Mucosa of gallbladder (tissue), 1 donor: ENCODE measurements at places on chromosomes 6 and 20. TPM values are rescaled to one million over a fixed set of nuclear protein-coding genes. Genes with fewer than 3 reads are reported as not detected.

The EPPIN gene
- total RNA-seq, result not detected

The YIPF3 gene
- total RNA-seq, result 155 TPM

The SOX18 gene
- total RNA-seq, result 30.1 TPM

The EPHA7 gene
- 11.3 TPM for total RNA-seq

The PROCR gene
- 21.4 TPM for total RNA-seq

The PLTP gene
- total RNA-seq, result 111 TPM

The PRPH2 gene
- total RNA-seq, result 1.7 TPM

The EBF4 gene
- total RNA-seq, result 12.7 TPM

The CDKAL1 gene
- 13.1 TPM for total RNA-seq

The CPNE5 gene
- total RNA-seq, result 1.3 TPM

The FOXF2 gene
- 3.6 TPM for total RNA-seq

The ADGRB3 gene
- total RNA-seq, result 2.0 TPM

The TRERF1 gene
- 7.7 TPM for total RNA-seq

The PRSS35 gene
- 2.8 TPM for total RNA-seq

The CST4 gene
- 3.7 TPM for total RNA-seq

The SALL4 gene
- 0.20 TPM for total RNA-seq

The POU5F1 gene
- 9.7 TPM for total RNA-seq

The C6orf52 gene
- 0.69 TPM for total RNA-seq

The BPIFB3 gene
- not detected for total RNA-seq

The SIRPD gene
- total RNA-seq, result 0.40 TPM

The COL11A2 gene
- total RNA-seq, result 0.66 TPM

The RPS6KA2 gene
- total RNA-seq, result 36.1 TPM

The PRRT1 gene
- total RNA-seq, result 3.7 TPM

The HLA-DPB1 gene
- total RNA-seq, result 174 TPM

The IMPG1 gene
- total RNA-seq, result not detected

The RIPPLY2 gene
- not detected for total RNA-seq

The GLP1R gene
- 0.06 TPM for total RNA-seq

The SNRPB gene
- 85.8 TPM for total RNA-seq

The COL21A1 gene
- 3.3 TPM for total RNA-seq

The SMOC2 gene
- 213 TPM for total RNA-seq

The OOEP gene
- total RNA-seq, result 0.58 TPM

The ADGRF1 gene
- 10.4 TPM for total RNA-seq

The TCF21 gene
- 10.9 TPM for total RNA-seq

The KIF25 gene
- 0.43 TPM for total RNA-seq

The RIPOR3 gene
- 6.4 TPM for total RNA-seq
